ENCODE measurements at places on chromosomes 12 and 14. TPM values are rescaled to one million over a fixed set of nuclear protein-coding genes. Genes with fewer than 3 reads are reported as not detected.

SIX1 gene
- 0.41 TPM for total RNA-seq

TSPAN19 gene
- not detected for total RNA-seq

PAH gene
- 1.9 TPM for total RNA-seq

MYBPC1 gene
- total RNA-seq = not detected

SELPLG gene
- total RNA-seq = not detected

IRF2BPL gene
- total RNA-seq = 44.3 TPM

LMNTD1 gene
- 37.7 TPM for total RNA-seq

NKX2-1 gene
- total RNA-seq = 2.6 TPM

AICDA gene
- total RNA-seq = not detected

LMO3 gene
- total RNA-seq = 3.2 TPM

NIN gene
- total RNA-seq = 3.3 TPM

GRCh38 chr14:71108398-71109119 is 201.3 kb downstream of the PCNX1 start:
- no peak for DNase-seq

DNA sequence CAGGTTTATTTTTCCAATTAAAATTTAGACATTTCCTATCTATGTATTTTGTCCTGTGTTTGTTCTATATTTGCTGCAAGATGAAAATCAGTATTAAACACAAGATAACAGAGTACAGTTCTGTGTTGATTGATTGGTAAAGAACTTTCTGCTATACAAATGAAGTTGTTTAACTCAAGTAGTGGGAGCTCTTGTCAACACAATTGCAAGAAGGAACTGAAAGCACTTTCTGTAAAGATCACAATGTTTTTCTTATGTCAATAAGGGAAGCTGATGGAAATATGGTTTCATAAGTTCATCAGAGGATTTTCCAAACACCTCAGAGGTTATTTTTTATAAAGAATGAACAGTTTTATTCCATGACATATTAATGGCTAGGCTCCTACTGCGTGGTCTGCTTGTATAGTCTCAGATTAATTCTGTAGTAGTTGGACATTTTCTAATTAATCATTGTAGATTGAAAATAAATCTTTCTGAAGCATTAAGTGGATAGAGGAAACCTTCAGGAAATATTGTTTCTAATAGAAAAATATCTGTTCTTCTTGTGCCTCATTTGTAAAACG is 379.5 kb downstream of the LRFN5 start:
- DNase-seq = no peak

DNA sequence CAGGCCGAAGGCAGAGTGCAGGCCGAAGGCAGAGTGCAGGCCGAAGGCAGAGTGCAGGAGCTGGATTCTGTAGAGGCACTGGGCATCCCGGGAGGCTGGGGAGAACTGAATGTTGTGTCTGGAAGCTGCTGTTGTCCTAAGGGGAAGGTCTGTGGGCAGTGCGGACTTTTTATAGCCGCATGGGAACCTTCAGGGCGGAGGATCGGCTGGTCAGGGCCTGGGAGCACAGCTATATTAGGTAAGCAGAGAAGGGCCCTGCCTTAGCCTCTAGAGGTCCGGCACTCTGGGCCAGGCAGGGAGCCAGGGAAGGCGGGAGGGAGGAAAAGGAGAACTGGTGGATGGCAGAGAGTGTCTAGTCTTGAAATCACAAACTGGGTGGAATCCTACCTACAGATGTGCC is 14.2 kb downstream of the CABP1 start:
- DNase-seq = no peak

- peak; percentile 50 for DNase-seq
These were observed 320.6 kb downstream of the RAD51B start for GRCh38 chr14:68140076-68140741.

DNA sequence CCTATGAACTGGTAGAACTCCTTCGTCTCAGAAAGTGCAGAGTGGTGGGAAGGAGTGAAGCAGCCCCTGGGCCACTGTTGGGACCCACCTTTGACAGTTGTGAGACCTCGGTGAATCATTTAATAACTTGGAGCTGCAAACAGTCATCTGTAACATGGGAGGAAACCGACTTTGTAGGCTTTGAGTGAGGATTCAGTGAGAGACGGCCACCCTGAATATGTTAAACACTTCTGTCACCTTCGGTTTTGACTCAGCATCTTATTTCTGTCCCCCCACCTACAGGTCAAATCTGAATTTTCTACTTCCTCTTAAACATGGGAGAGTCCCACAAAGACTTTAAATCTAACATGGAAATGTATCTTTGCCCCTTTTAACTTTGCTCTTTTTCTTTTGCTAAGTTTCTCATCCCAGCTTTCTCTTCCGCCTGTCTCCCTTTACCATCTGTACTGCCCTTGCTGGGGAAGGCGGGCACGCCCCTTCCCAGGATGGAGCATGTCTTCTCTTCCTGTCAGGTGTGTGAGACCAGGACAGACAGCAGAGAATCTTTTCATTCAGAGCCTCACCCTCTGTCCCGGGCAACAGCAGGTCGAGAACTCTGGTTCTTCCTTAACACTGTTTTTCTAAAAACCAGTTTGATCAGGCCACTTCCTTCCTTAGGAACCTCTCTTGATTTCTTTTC is 37.1 kb downstream of the ZC3H14 start:
- no peak for DNase-seq

DNA sequence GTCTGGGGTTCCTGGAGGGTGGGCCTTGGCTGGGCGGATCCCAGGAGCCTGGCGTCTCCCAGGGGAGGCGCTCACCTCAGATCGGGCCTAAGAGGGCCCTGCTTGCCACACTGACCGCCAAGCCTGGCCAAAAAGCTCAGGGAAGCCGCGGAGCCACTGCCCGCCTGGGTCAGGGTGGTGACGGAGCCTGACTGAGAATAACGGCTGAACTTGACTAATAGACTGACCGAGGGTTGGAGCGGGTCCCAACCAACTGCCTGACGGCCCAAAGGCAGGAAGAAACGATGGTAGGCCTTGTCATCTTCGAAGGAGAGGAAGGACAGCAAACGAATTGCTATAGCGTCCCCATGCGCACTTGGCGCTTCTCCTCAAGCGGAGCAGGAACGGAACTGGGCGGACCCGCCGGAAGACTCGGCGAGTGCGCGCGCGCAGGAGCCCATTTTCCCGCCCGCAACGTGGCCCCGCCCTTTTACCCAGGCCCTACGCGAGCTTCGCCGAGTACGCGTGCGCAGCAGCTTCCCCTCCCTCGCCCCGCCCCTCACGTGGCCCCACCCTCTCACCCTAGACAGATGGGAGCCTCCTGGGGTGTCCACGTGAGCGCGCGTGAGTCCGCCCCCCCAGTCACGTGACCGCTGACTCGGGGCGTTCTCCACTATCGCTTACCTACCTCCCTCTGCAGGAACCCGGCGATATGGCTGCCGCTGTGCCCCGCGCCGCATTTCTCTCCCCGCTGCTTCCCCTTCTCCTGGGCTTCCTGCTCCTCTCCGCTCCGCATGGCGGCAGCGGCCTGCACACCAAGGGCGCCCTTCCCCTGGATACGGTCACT is at the start of the genes ERP29 and TMEM116:
Gene ERP29, plus strand, starts transcription at position 652 of the 826 bp plus-strand sequence. Its CDS starts 40 bp downstream, at position 692.
Gene TMEM116, minus strand, starts transcription at position 391 of the 826 bp plus-strand sequence. CDS start 7,895 bp downstream, outside the sequence.
- peak; percentile 100 for DNase-seq

DNA sequence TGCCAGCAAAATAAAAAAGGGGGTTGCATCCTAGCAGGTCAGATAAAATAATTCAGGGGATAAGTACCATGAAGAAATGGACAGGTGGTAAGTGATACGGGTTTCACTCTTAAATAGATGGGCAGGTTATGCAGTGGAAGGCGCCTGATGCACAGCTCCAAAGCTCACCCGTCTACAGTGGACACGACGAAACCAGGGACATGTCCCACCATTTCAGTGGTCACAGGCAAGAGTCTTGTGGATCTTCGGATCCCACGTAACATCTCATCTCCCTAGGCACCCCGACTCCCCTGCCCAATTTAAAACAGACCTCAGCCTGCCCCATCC is 60.5 kb downstream of the DDX51 start:
- no peak for DNase-seq

GRCh38 chr14:104301731-104302460 is 163.5 kb downstream of the KIF26A start:
- no peak for DNase-seq

DNA sequence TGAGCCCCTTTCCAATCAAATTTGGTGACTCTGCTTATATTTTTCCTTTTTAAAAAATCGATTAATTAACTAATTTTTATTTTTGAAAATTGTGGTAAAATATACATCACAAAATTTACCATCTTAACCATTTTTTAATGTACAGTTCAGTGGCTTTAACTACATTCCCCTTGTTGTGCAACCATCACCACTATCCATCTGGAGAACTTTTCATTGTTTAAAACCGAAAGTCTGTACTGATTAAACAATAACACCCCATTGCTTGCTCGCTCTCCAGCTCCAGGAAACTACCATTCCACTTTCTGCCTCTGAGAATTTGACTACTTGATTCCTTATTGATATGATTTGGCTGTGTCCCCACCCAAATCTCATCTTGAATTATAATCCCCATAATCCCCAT is 283.4 kb downstream of the C12orf75 start:
- DNase-seq = no peak

DNA sequence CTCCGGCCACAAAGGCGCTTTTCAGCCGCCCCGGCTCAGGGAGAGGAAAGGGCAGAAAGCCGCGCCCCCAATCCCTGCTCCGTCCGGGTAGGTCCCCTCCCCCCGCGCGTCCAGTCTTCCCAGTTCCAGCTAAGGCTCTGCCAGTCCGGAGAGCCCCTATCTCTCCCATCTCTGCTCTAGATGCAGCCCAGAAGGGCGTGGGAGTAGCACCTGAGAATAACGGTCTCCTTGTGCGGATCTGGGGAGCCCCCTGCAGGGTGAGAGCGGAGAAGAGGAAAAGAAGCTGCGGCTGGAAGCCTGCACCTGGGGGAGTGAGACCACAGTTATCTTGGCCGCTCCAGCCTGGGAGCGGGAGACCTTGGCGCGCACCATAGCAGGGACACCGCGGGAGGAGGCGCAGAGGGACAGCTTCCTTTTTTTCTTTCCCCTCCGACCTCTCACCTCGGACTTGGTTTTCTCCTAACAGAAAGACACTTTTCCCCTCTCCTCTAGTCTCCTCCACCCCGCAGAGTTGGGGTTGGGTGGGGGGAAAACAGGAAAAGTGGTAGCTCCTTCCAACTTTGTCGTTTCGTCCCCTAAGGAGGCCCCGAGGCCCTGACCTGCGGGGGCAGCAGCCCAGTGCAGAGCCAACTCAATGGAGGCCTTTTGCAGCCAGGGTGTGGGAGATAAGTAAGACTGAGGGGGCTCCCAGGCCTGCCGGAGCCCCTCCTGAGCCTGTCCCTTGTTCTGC is 2.4 kb downstream of the DHH start:
- DNase-seq = peak; percentile 92

DNA sequence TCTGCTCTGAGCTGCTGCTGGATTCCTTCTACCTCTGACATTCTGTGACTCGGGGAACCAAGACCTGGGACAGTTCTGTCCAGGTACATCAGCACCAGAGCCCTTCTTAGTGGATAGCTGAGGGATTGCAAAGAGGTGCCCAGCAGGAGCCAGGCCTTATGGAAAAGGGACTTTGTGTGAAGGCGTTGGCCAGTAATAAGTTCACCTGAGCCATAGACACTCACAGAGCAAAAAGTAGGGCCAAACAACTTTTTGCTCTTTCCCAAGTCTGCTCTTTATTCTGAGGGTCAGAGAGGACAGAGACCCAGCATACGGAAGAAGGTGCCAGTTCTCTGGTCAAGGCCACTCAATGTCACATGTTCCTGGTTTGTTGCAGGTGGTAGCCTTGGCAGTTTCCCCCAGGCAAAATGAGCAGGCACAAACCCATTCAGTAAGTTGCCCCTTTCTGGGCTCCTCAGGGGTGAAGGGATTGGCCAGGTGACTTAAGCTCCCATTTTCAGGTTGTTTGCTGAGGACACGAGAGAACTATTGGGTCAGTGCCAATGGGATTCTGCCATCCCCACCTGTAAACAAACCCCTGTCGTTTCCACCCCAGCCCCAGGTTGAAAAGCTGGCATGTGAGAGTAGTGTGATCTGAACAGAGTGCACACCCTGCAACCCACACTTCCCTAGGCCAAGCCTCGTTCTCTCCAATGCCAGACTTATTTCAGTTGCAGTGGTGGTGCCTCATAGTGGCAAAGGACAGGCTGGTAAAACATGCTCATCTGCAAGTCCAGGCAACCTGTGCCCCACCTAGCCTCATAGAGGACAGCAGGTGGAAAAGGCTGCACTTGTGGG is 150.3 kb downstream of the SMOC1 start:
- DNase-seq = no peak

- no peak for DNase-seq
These were observed 399.8 kb downstream of the RGS6 start for GRCh38 chr14:72332046-72332445.

DNA sequence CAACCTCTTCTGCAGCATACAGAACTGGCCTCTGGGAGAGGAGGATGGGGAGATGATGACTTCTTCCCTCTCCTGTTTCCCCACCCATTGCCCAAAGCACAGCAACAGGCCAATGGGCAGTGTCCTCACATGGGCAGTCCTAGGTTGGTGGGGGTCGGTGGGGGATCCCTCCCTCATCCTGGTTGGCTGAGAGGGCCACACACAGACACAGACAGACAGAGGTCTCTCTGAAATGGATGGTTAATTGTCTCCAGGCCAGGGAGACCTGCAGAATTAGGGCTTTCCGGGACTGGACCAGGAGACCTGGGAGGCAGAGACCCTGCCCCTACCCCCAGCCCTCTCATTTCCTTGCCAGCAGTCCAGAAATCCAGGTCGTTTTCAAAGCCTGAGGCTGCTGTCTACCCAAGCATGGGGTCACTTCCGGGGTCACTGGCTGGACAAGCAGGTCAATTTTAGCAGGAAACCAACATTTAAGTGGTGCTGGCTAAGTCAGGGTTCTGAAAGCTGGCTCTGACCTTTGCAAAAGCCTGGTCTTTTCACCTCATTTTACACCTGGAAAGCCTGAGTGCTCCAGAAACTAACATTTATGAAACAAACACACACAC is 48.6 kb upstream of the TBX3 start:
- peak; percentile 67 for DNase-seq

- DNase-seq = no peak
These were observed 121.2 kb downstream of the PRICKLE1 start for GRCh38 chr12:42468341-42468821.

GRCh38 chr12:89238593-89238992 is 113.7 kb downstream of the DUSP6 start:
- no peak for DNase-seq

GRCh38 chr14:59020382-59020781 is 168.1 kb upstream of the DAAM1 start:
- no peak for DNase-seq

DNA sequence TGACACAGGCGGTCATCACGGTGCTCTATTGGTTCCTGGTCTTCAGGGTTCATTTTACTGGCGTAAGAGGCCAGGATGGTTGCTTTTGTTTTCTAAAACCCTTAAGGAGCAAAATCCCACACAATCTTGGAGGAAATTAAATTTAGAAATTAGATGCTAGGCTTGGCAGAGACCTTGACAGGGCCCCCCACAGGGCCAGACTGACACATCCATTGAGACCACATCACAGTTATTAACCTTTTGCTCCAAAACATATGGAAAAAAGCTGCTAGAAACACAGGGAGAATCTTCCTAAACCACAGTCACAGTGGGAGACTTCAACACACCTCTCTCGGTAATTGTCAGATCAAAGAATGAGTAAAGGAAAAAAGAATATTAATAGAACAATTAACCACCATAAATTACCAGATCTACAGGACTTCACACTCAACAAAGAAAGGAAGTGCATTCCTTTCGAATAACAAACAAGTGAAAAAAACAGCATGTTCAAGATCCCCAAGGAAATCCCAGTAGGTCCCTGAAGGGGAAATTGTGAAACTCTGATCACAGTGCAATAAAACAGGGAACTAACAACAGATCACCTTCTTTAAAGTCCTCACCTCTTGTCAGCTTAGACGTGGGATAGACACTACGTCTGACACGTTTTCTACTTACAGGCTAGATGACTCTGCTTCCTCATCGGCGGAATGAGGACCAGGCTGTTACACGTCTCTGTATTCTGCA is 40.2 kb upstream of the TMEM179 start:
- DNase-seq = peak; percentile 81

GRCh38 chr14:52042371-52043289 is 26.2 kb downstream of the NID2 start:
- DNase-seq = no peak
